ENCODE measurements at places on chromosomes 2 and 18.

- no peak for DNase-seq
Observed at GRCh38 chr2:48135797-48136196, 229.5 kb upstream of the FBXO11 start.

- DNase-seq = no peak
Observed at GRCh38 chr2:232897598-232898408, 27.7 kb downstream of the SNORC start.

DNA sequence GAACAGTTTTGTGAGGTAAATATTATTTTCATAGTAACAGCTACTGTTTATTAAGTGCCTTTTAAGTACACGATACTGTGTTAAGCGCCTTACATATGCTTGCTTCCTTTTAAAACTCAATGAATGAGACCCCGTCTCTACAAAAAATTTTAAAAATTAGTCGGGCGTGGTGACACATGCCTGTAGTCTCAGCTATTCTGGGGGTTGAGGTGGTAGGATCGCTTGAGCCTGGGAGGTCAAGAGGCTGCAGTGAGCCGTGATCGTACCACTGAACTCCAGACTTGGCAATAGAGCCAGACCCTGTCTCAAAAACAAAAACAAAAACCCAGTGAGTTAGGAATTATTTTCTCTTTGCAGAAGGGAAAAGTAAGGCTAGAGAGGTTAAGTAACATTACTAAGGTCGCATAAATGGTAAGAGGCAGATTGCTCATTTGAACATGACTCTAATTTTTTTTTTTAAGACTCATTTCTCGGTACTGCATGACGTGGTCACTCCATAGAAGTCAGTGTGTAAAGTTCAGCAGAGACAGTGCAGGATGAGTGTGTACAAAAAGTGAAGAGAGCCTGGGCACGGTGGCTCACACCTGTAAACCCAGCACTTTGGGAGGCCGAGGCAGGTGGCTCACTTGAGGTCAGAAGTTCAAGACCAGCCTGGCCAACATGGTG, 1.1 kb downstream of the METAP1D start:
- DNase-seq = no peak

GRCh38 chr18:36808681-36809080, 20.1 kb downstream of the TPGS2 start:
- DNase-seq = peak; percentile 66

DNA sequence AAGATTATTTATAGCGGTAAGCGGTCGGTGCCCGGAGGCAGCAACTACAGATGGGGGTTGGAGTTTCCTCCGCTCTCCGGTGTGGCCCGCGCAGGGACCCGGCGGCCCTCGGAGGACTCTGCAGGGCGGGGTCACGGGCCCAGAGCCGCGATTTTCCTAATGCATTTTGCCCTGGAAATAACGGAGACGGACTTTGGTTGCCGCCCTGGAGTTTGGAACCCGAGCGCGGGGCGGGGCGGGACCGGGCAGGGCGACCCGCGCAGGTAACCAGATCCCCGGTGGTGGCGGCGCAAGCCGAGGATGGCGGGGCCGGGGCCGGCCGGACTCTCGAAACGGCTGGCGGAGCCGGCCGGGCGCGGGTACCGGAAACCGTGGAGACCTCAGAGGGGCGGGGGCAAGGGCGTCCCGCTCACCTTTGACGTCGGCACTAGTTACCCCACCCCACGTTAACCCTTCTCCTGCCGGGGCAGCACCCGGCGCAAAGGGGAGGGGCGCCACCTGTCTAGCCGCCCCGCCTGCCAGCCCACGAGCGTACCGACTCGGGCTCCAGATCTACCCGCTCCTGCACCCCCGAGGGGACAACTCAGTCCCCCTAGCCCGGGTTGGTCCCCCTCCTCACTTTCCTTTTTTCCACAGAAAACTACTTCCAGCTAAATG, 2.9 kb downstream of the CYP26B1 start:
- DNase-seq = no peak

- DNase-seq = peak; percentile 5
Observed at GRCh38 chr2:25808006-25808383, 70.3 kb downstream of the ASXL2 start.

DNA sequence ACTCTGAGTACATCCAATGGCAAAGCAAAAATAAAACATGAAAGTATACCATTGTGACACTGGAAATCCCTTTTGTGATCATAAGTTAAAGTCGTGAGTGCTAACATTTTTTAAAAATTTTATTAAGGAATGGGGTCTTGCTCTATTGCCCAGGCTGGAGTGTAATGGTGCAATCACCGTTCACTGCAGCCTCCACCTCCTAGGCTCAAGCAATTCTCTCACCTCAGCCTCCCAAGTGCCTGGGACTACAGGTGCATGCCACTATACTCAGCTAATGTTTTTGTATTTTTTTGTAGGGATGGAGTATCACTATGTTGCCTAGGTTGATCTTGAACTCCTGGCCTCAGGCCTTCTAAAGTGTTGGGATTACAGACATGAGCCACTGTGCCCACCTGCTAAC, 14.3 kb upstream of the TNFAIP6 start:
- no peak for DNase-seq

- DNase-seq = no peak
Observed at GRCh38 chr2:119250718-119251290, 27.2 kb downstream of the STEAP3 start.

DNA sequence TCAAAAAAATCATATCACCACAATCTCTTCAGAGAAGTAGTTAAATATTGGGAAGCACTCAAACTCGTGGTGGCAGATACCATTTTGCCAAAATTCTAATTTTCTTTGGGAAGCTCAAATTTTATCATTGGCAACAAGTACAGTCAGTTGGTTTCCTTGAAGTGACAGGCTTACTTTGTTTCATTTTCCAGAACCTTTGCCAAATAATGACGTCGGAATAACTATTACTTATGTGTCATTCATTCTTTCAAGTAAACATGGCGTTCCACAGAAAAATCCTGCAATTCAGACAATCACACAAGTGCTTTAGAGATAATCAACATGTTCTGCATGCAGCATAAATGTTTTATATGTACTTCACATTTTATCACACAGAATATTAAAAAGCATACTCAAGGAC, 5.4 kb downstream of the TTLL4 start:
- DNase-seq = peak; percentile 26

DNA sequence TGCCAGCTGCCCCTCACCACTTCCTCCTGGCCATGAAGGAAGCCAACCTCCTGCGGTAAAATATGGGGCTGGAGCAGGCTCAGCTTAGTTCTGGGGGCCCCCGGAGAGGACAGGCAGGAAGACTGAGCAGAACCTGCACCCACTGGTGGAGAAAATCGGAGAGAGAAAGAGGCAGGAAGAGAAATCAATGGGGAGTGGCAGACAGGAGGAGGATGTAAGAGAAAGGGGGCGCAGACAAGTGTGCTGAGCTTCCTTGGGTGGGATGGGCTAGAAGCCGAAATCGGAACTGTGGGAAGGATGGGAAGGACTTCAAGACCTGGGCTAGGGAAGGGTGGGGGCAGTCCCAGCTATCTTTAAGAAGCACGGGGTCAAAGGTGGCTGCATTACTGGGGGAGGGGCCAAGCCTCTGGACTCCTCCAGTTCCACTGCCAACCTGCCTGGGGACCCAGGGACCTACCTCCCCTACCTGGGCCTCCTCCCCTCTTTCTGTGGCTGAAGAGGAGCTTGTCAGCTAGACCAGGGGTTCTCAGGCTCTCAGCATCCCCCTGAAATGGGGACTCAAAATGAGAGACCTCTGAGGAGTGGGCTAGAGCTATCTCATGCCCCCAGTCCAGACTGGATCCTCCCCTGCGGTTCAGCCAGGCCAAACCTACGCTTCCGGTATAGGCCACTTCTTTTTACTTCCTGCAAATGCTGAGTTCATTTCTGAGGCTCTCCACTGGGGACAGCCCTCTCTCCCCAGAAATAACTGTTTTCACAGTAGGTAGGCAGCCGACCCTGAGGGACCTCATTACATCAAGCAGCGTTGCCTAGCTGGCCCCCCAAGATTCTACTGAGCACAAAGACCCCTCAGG, 33.6 kb upstream of the B3GNT7 start:
- no peak for DNase-seq

GRCh38 chr18:59005262-59005661, 134.4 kb upstream of the SEC11C start:
- peak; percentile 45 for DNase-seq

DNA sequence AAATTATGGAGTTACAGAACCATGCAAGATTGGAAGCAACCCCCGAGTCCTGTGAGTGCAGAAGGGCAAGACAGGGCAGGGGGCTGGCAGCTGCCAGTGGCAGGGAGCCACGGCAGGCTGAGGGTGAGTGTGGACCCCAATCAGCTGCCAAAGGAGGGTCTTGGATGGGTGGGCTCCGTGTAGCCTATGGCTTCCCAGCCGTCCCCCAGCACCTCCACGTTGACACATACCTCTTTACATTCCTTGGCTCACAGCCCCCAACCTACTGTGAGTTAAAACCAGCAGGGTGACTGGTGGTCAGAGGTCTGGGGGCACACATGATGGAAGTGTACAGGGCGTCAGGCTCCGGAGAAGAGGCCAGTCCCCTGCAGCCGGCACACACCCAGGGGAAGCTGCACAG, 60.9 kb upstream of the SALL3 start:
- no peak for DNase-seq

DNA sequence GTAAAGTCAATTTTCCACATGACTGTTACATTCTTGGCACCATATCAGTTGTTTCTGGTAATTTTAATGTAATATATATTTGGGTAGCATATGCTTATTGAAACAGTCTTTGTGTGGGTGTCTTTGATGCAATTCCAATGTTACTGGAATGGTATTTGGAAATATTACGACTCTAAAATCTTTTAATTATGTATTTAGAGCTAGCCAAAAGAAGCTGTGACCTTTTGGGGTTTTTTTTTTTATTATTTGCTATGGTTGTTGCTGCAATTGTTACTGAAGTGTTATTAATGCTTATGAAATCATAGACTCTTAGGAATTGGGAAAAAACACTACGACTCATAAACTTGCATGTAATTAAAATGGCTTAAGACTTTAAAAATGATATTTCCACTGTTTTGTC, 95.9 kb downstream of the AOX1 start:
- no peak for DNase-seq

- no peak for DNase-seq
Observed at GRCh38 chr2:171956135-171956825, 34.0 kb downstream of the HAT1 start.

- DNase-seq = no peak
Observed at GRCh38 chr2:44639399-44639798, 277.7 kb downstream of the CAMKMT start.

DNA sequence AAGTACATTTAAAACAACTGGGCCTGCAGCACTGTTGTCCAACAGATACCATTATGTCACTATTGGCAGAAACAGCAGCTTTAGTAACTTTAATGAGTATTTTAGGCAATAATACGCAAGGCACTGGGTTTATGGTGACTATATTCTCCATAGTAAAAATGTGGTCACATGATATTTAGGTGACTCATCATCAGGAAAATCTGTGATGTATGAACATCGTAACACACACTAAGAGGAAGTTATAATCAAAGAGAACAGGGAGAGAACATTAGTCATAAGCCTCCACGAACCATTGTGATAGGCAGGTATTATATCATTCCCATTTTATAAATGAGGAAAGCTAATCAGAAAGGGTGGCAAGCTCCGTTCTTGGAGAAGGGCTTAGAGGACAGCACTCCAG, 36.9 kb downstream of the RAPH1 start:
- DNase-seq = peak; percentile 80

- no peak for DNase-seq
Observed at GRCh38 chr2:41896186-41896846, 151.5 kb upstream of the PKDCC start.

GRCh38 chr18:12862467-12862866, 21.6 kb downstream of the PTPN2 start:
- no peak for DNase-seq

GRCh38 chr18:9673296-9674251, 34.5 kb upstream of the RAB31 start:
- peak; percentile 61 for DNase-seq

DNA sequence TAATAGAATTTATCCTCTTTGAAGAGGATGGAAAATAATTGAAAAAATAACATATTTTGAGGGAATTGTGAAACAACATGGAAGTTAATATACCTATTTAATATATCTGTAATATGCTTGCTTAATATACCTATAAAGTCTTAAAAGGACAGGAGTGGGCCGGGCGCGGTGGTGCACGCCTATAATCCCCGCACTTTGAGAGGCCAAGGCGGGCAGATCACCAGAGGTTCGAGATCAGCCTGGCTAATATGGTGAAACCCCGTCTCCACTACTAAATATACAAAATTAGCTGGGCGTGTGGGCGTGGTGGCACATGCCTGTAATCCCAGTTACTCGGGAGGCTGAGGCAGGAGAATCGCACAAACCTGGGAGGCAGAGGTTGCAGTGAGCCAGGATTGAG, 254.9 kb downstream of the TMX3 start:
- DNase-seq = no peak

DNA sequence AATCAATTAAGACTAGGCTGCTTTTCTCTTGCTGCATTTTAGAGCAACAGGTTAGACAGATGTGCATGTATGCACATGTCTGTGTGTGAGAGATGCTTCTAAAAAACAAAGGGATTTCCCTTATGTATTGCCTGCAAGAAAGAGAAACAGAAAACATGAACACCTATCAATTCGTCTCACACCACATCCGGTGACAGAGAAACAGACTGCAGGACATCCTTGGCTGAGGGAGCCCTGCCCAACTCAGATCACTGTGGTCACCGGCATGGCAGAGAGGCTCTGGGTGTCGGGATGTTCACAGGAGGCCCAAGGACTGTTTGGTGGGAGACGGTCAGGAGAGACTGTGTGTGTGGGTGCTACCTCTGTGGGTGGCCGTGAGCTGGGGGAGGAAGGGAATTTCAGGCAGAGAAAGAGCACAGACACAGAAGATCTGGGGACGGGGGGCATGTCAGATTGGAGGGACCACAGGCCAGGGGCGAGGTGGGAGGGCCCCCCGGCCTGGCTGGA, 24.9 kb downstream of the FHL2 start:
- no peak for DNase-seq

DNA sequence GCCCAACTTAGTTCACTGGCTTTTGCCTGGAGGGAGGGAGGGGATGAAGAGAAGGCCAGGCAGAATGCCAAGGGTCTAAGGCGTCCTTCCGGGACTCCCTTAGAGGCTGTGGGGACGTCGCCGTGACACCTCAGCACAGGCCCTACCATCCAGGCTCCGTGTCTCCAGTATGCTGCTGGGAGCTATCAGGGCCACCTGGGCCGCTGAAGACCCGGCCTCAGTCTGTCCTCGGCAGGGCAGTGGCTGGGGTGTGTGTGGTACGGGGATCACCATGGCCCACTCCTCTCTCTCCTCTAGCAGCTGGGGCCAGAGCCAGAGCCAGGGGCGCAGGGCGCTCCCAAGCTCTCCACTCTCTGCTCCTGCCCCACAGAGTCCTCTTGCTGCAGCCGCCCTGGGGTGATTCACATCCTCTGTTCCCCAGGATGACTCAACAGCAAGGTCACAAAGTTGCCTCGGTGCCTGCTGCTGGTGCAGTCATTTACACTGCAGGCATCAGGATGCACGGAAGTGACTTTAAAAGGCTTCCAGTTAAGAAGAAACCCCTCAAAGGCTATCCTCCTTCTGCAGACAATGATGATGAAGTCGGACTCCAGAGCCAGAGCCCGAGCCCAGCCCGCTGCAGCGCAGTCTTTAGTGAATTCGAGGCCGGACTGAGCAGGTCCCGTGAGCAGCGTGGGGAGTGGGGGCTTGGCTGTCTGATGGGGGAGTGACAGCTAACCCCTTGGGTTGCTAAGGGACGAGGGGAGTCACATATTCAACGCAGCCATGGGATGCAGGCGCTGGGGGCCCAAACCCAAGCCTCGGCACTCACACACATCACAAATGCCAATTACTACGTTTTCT, 31.9 kb downstream of the SNORC start:
- DNase-seq = peak; percentile 91

- no peak for DNase-seq
Observed at GRCh38 chr2:100823665-100824438, 3.9 kb downstream of the NPAS2 start.

GRCh38 chr2:45905632-45905958, 254.1 kb downstream of the PRKCE start:
- DNase-seq = no peak
